ENCODE measurements at places on chromosomes 12 and 14.

DNA sequence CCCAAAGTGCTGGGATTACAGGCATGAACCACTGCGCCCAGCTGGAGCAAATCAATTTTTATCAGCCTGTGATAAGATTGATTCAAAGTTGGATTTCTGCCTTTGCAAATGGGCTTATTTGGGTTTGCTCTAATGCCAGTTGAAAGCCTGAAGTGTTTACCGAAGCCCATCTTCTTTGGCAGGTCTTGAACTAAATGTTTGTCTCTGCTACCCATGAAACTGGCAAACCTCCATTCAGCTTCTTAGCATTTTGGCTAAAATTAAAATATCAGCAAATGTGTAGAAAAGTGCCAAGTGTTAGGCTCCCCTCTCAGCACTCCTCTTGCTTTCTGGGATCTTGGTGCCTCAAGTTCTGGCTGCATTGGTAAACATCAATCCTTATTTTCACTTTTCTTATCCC is 61.5 kb downstream of the MGAT4C start:
- DNase-seq: no peak

DNA sequence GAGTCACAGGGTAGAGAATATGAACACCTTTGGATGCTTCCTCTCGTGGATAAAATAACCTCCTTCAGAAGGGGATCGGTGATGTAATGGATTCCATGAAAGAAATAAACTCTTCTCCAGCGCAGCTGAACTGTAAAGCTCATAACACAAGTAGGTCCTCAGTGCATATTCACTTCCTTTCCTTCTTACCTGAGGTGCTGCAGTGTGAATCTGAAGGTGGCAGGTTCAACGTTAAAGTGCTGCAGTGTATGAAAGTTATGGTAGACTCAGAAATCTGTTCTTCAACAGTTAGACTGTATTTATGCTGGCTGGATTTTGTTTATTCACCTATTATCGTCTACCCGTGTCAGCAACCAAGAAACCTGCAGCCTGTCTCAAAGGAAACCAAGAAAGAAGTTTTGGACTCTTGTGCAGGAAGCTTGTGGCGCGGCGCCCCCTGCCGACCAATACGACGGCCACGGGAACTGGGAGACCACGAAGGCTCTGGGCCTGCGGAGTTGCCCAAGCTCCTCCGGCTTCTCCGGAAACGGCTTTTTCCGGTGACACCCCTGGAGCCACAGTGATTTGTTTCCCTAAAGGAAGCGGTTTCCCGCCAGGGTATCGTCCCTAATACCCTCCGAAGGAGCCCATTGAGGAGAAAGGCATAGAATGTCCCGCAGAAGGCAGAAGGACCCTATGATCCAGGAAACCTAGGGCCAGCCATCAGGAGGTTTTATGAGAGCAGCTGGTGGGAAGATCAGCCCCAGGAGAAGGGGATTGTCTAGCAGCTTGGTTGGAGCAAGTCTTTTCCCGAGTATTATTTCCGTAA is 17.6 kb upstream of the RNASE3 start:
- peak; percentile 83 for DNase-seq

DNA sequence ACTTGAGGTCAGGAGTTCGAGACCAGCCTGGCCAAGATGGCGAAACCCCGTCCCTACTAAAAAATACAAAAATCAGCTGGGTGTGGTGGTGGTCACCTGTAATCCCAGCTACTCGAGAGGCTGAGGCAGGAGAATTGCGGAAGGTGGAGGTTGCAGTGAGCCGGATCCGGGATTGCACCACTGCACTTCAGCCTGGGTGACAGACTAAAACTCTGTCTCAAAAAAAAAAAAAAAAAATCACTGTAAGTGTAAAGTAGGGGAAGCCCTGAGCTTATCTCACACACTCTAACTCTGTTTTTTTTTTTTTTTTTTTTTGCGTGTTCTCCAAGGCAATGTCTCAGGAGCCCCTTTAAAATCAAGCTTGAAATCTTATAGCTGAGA is 421 bp upstream of the RBMS2 start:
- DNase-seq: no peak

DNA sequence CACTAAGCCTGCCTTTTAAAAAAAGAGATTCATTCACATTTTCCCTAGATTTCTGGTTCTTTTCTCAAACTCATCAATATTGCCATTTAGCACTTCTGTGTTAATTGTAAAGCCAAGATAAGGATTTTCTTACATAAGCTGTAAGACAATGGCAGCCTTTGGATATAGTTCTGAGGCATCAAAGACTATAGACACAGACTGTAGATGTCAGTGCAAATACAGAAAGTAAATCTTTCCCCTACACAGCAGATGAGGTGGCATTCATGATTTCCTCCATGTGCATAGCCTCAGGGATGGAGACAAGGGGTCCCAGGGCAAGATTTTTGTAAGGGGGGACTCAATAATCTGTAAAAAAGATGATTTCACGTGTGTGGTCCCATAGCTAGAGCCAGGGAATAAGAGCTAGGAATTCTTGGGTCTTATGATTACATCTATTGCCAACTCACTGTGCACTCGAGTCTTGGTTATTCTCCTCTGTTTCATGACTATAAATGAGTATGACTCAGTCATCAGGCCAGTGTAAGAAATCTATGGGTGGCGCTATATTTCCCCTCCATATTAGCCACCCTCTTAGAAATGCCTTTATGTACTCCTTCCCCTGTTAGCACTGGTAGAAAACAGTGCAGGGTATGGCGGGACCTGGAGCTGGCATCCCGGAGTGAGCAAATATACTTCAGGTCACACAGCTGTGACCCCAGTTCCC is 207.5 kb downstream of the EXOC5 start:
- no peak for DNase-seq

DNA sequence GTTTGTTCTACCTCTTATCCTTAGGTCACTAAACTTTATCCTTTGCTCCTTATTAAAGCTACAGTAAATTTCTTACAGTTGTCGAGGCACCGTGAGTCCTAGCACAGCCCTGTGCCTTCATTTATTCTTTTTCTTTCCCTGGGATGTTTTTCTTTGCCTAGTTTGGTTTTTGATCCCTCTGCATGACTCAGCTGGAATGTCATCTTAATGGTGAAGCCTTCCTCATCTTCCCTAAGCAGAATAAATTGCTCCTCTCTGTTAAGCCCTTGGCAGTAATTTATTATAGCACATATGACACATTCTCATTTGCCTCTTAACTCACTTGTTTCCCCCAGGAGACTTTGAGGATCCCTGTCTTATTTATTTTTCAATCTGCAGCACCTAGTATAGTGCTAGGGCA is 16.6 kb downstream of the ACTR10 start:
- DNase-seq: no peak

- DNase-seq: no peak
These were observed 309.7 kb downstream of the BMP4 start for GRCh38 chr14:53646925-53647324.

GRCh38 chr12:113054948-113055486 is 1.5 kb upstream of the DTX1 start:
- DNase-seq: no peak

DNA sequence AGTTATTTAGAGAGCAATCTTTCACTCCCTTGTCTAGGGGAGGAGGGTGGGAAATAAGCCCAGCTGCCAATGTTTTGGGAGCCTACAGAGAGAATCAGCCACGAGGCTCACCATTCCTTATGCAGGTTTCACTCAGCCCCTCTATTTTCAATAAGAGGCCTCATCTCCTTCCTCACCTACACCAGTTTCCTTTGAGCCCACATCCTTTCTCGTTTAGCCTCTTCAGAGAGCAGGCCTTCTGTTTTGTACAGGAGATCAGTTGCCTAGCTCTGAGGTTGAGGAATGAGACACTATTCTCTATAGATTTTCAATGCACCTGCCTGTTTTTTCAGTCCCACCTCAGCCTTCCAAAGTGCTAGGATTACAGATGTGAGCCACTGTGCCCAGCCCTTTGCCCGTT is 17.9 kb downstream of the SNAPC1 start:
- DNase-seq: no peak

- DNase-seq: no peak
These were observed 11.6 kb downstream of the IFT81 start for GRCh38 chr12:110135806-110136205.

- DNase-seq: no peak
These were observed 306.1 kb upstream of the RGS6 start for GRCh38 chr14:71625891-71626701.

GRCh38 chr12:52026263-52026662 is 19.5 kb downstream of the TAMALIN start:
- DNase-seq: no peak

DNA sequence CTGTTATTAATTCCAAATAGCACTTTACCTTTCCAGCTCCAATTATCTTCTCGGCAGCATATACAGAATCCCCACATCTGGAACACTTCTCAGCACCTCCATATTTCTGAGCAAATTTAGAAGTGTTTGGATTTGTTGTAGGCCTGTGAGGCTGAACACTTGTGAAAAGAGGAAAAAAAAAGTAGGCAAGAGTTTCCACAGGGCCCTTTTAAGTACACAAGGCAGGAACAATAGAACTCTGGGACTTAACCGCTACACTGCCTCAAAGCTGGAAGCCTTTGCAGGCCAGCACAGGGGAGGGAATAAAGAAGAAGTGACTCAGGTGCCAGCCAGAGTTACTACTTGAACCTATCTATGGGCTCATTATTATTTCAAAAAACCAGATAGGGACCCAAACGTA is 18.6 kb downstream of the CSRP2 start:
- no peak for DNase-seq

DNA sequence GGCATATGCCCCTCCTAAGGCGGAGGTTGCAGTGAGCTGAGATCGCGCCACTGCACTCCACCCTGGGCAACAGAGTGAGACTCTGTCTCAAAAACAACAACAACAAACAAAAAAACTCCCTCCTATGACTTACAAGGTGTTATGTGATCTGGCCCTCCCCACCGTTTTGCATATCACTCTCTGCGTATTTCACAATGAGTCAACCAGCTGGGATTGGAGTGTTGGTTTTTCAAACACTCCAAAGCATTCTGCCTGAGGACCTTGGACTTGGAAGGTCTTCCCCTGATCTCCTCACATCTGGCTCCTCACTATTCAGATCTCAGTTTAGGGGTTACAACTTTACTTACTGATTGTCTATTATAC is 14.0 kb downstream of the MANSC1 start:
- DNase-seq: no peak

DNA sequence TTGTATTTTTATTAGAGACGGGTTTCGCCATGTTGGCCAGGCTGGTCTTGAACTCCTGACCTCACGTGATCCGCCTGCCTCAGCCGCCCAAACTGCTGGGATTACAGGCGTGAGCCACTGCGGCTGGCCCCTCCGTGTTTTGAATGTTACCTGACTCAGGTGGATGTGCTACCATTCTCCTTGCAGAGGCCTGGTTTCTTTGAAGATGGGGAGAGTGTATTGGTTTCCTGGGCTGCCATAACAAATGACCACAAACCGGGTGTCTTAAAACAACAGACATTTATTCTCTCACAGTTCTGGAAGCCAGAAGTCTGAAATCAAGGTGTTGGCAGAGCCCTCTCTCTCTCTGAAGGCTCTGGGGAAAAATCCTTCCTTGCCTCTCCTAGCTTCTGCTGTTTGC is 98.0 kb downstream of the IRF2BPL start:
- no peak for DNase-seq

DNA sequence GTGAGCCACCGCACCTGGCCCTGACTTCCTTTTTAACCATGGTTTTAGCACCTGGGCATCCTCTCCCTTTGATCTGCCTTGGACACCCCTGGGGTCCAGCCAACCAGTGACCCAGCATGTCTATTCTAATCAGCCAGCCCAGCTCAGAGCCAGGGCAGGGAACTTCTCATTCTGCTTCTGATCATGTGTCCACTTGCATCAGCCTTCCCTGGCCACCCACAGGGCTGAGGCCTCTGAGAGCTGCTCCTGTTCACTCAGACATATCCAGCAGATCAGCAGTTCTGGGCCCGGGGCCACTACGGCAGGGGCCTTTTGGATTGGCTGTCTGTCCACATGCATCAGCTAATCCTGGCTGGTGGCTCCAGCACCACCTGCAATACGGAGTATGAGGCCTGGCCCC is 117.9 kb upstream of the MAP1LC3B2 start:
- DNase-seq: peak; percentile 20

- DNase-seq: no peak
These were observed 101.8 kb downstream of the CMKLR1 start for GRCh38 chr12:108237272-108237671.

DNA sequence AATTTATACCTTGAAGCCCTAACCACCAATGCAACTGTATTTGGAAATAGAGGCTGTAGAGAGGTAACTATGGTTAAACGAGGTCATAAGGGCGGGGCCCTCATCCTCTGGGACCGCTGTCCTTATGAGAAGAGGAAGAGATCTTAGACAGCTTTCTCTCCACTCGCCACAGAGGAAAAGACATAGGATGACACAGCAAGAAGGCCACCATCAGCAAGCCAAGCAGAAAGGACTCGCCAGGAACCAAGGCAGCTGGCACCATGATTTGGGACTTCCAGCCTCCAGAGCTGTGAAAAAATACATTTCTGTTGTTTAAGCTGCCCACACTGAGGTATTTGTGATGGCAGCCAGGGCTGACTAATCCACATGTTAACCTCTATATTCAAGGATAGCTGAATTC is 30.4 kb upstream of the BCAT1 start:
- no peak for DNase-seq

- DNase-seq: no peak
These were observed 79.4 kb upstream of the BCL11B start for GRCh38 chr14:99351166-99352007.

- DNase-seq: no peak
These were observed 2.5 kb downstream of the AHNAK2 start for GRCh38 chr14:104975481-104976197.

DNA sequence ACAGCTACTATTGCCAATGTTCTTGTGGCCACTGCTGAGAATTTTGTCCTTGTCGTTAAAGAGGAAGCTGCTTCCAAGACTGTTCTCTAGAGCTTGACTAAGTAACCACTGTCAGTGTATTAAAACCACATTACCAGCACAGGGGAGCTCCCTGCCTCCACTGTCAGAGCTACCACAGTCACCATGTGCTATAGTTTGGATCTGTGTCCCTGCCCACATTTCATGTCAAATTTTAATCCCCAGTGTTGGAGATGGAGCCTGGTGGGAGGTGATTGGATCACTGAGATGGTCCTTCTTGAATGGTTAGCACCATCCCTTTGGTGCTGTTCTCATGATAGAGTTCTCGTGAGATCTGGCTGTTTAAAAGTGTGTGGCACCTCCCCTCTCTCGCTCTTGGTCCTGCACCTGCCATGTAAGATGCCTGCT is 23.2 kb upstream of the RAP1B start:
- DNase-seq: no peak

GRCh38 chr12:546920-547845 is 87.4 kb downstream of the B4GALNT3 start:
- peak; percentile 63 for DNase-seq

GRCh38 chr12:131432532-131433260 is 278.2 kb upstream of the SFSWAP start:
- DNase-seq: no peak

Measured in head of caudate nucleus (tissue), 42 donors.